Muscle of arm (tissue), 14 donors: ENCODE measurements at places on chromosomes 5 and 9.

- no peak for DNase-seq
Observed at GRCh38 chr9:12722131-12722530, 28.9 kb downstream of the TYRP1 start.

- DNase-seq, result no peak
Observed at GRCh38 chr9:110125763-110126351, 82.1 kb downstream of the C9orf152 start.

- no peak for DNase-seq
Observed at GRCh38 chr9:17024129-17024528, 110.7 kb upstream of the CNTLN start.

DNA sequence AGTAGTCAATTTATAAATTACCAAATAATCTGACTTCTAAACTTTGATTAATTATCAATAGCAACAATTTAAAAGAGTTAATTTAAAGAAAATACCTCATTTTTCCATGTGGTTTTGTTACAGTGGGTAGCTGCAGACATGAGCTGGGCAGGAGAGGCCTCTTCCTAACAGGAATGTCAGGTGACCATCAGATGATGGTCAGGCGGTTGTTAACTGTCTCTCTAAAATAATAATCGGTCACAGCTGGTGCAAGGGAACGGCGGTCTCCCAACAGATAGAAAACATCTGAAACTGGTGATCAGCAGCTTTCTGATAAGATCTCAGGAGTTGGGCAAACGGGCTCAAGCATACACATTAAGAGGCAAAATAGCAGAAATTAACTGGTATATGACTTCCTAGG lies 342.7 kb upstream of the CYLC2 start:
- no peak for DNase-seq

DNA sequence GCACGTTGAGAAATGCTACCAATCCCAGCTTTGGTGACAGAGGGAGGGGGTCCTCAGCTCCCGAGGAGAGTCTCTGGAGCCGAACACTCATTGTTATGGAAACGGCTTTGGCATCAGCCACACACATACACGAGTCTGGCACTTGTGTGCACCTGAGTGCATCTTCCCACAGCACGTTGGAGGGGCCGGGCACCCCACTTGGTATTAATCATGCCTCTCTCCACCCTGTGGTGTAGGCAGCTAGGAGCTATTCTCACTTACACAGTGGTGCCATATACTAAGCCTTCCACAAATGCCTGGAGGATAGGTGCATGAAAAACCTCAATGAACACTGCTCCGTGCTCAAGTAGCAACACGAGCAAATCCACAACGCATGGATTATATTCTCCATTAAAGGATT lies 133.9 kb upstream of the PANK3 start:
- DNase-seq, result no peak

GRCh38 chr9:121268851-121269641 lies 1.1 kb downstream of the GSN start:
- DNase-seq, result no peak

GRCh38 chr9:19619221-19619620 lies 169.6 kb downstream of the SLC24A2 start:
- DNase-seq, result no peak

DNA sequence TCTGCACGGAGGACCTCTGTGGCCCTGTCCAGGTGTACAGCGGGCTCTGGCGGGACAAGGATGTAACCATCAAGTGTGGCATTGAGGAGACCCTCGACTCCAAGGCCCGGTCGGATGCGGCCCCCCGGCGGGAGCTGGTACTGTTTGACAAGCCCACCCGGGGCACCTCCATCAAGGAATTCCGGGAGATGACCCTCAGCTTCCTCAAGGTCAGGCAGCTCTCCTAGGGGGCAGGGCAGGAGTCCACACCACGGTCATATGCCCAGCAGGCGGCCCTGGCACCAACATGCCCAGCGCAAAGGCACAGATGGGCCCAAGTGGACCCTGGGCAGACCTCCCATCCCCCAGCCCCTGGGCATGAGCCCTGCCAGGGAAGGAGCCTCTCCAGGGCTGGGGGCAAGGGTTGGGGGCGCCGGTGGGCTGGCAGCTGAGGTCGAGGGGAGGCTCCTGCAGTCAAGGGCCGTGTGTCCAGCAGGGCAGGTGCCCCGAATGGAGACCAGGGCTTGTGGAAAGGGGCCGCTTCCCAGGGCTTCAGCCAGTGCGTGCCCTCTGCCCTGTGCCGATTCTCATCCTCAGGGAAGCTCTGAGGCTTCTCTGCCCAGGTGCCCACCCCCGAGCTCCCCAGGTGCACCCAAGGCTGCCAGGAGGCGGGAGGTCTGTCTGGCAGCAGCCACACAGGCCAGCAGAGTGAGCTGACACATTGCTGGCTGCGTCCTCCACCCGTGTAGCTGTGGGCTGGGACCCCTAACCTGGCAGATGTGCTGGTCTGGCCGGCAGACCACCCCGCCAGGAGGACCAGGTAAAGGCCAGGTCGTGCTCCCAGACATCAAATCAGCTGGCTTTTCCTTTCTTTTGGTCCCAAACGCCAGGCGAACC lies 10.0 kb downstream of the DIPK1B start:
- no peak for DNase-seq

- DNase-seq, result peak; percentile 60
Observed at GRCh38 chr5:147509041-147509709, 693 bp downstream of the DPYSL3 start.

DNA sequence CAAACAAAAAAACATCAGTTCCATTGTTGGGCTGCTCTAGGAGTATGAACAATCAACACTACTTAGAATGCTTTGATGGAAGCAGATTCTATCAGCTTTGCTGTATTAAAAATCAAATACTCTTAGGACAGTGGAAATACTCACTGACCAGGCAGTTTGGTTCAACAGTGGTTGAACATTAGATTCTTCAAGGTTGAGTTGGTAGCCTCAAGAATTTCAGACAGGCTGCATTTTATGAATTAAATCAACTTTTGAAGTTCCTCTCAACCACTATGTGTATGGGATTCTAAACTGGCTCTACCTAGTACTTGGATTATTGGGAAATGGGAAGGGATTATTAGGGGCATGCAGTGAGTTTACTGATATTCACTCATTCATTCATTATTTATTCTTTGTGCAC lies 35.0 kb downstream of the ACTBL2 start:
- no peak for DNase-seq

GRCh38 chr5:175741556-175741955 lies 83.7 kb downstream of the HRH2 start:
- DNase-seq, result no peak

- DNase-seq, result no peak
Observed at GRCh38 chr5:159928122-159928909, 12.0 kb downstream of the ADRA1B start.
